Fibroblast of skin of left quadriceps (primary cell): ENCODE measurements at places on chromosomes 3 and 15.
A peak's percentile ranks its signal among the peaks of the same experiment; 100 is the strongest.

- no peak for DNase-seq
These were observed 96.0 kb downstream of the CCNL1 start for GRCh38 chr3:157063926-157064325.

- no peak for DNase-seq
These were observed 236.9 kb upstream of the HES1 start for GRCh38 chr3:193899001-193899400.

DNA sequence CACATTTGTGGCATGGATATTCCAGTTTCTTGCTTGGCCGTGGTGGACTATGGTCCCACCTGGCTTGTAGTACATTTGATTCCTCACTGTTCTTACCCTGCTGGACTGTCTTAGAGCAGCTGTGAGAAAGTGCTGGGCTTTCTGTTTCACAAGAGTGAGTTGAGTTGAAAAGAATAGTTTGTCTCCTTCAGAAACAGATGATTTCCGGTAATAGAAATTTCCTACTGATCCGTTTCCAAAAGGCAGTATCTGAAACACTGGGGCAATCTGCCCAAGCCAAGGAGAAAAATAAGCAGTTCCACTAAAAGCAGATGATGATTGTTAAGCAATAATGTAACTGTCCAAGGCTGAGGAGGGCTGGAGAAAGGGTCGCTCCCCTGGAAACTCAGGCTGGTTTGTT, 96.0 kb downstream of the SUCLG2 start:
- peak; percentile 10 for DNase-seq

- DNase-seq = no peak
These were observed 40.1 kb upstream of the GALNT15 start for GRCh38 chr3:16134173-16134928.

- no peak for DNase-seq
These were observed 483.8 kb downstream of the MECOM start for GRCh38 chr3:169179722-169180121.

GRCh38 chr15:42355291-42355690, 4.0 kb upstream of the CAPN3 start:
- DNase-seq = no peak

GRCh38 chr15:63015618-63016017, 26.9 kb upstream of the TPM1 start:
- no peak for DNase-seq

DNA sequence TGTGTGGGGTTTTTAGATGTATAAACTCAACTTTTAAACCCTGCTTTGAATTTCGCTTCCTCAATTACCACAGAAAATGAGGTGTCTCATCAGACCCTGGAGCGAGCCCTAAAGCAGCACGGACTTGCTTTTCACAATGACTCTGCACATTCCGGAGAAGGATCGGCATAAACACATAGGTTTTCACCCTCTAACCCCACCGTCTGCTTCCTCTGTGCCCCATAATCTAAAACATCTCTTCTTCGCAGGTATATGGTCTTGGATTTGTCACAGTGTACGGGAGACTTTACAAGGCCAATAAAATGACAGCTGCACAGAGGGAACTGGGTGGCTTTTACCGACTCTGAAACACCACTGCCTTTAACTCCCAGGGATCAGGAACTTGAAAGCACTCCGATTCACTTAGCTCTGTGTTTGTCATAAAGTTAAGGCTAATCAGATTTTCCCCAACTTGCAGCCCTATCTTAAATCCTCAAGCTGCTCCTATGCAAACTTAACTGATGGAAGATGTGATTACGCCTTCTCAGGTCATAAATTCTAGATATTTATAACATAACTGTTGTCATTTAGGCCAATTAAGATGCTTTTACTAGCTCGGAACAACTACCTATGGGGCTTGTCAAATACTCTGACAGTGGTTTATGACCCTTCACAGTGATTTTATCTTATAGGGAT, 133.4 kb upstream of the WNT5A start:
- no peak for DNase-seq

GRCh38 chr3:186643493-186643892, 3.3 kb downstream of the FETUB start:
- DNase-seq = no peak

GRCh38 chr15:65902373-65902772, 33.1 kb downstream of the RAB11A start:
- DNase-seq = no peak

DNA sequence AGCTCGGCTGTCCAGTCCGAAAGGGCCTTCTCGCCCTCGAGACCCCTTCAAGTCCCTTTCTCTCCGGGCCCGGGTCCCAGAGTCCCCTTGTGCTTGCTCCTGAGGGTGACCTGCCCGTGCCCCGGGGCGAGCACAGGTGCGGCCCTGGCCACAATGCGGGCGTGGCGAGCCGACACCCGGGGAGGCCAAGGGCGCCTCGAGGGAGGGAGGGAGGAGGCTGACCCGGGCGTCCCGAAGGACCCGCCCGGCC, 810 bp upstream of the MEF2A start:
- no peak for DNase-seq

DNA sequence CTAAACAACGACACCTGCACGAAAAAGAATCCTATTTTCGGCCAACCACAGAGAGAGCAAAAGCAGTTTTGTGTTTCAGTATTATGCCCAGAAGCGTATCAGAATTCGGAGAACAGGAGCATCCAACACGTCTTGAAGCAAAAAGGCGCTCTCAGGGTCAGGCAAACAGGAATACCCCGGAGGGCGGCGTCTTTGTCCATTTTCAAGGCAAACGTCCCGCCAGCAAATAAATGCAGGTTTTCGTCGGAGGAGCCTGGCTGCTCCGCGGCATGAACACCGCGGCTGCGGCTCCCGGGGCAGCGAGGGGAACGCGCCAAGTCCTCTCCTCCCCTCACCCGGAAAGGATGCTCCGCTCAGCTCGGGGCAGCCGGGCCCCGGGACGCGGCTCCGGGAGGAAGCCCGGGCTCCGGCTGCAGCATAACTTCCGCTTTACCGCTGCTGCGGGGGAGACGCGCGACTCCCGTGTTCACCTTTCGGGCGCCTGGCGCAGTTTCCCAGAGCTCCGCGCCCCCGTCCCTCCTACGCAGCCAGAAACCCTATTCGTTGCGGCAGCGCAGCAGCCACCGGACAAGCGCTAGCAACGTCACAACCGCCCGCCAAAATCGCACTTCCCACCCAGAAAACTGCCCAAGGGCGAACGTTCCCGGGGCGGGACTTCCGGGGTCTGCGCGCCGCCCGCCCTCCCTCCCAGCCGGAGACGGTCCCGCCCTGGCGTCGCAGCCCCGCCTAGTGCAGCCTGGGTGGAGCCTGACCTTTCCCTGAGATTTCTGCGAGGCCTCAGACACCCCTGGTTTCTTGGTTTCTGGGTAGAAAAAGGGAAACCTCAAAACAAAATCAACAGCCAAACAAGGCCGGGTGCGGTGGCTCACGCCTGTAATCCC, at the start of gene RNF168:
Gene RNF168, minus strand, starts transcription at position 573 of the 881 bp plus-strand sequence. CDS start 595 bp downstream, outside the sequence.
- peak; percentile 87 for DNase-seq

DNA sequence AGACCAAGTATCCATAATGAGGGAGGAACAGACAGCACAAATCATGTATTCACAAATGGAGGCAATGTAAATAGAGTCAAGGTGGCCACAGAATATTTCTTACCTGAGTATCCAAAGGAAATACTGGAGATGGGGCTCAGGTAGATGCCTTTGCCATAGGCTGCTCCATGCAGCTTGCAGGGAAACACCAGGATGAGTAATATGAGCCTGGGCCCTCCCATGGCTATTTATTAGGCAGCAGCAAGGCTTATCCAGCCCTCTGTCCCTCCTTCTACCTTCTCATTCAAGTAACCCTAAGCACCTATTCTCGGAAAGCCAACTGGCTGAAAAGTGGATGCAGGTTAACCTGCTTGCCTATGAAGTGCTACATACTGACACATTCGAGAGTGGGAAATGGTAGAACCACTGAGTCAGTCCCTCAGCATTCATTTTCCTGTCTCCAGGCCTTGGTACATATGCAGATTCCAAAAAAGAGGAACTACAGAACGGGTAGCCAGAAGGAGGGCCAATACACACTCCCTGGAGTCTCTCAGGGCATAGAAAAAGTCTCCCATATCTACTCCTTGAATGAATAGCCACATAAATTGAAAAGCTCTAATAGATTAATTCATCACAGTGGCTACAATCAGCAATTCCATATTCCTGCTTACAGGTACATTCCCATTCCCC, 18.3 kb upstream of the PKM start:
- DNase-seq = no peak

GRCh38 chr3:29429055-29429679, 148.3 kb downstream of the RBMS3 start:
- no peak for DNase-seq

- DNase-seq = no peak
These were observed 60.7 kb downstream of the CAPN7 start for GRCh38 chr3:15266510-15267376.

- DNase-seq = no peak
These were observed 730 bp upstream of the ZNF710 start for GRCh38 chr15:90000186-90001001.

DNA sequence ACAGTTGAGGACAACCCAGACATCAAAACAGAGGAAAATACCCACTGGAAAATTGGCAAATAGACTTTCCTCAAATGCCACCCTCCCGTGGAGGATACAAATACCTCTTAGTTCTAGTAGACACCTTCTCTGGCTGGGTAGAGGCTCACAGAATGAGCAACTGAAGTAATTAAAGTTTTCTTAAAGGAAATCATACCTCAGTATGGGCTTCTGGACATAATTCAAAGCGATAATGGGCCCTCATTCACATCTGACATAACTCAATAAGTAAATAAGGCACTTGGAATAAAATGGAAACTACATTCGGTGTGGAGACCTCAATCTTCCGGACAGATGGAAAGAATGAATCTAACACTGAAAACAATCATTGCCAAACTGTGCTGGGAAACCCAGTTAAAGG, 115.2 kb upstream of the PLCL2 start:
- no peak for DNase-seq

- peak; percentile 29 for DNase-seq
These were observed 941 bp downstream of the ZBED2 start for GRCh38 chr3:111594205-111594604.

DNA sequence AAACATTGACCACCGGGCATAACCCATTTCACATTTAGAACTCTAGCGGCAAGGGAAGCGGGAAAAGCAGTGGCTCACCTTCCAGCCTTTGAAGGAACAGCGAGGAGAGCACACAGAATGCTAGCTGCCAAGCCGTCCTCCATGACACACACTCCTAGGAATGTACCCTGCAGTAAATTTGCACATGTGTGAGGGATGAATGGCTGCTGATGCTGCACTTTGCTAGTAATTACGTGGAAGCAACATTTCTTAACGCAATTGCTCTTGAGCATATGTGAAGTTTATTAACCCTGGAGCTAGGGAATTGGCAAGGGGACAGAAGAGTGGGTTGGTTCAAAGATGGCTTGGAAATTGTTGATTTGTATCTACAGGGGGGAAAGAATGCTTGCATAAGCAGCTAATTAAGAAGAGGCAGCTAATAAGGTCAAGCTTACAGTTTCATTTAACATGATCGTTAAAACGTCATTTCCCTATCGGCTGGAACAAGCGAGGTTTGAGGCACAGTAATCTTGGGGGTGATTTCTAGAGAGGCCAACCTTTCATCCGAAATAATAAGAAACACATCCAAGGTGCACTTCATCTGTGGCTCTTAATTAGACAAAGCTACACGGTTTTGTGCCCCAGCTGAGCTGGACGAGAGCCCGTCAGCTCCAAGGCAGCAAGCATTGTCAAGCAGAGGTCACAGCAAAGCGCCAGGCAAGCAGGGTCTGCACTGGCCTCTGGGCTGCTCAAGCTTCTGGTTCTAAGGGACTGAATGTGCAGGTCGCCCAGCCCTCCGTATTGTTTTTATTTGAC, 123.4 kb downstream of the CHSY1 start:
- DNase-seq = peak; percentile 96

DNA sequence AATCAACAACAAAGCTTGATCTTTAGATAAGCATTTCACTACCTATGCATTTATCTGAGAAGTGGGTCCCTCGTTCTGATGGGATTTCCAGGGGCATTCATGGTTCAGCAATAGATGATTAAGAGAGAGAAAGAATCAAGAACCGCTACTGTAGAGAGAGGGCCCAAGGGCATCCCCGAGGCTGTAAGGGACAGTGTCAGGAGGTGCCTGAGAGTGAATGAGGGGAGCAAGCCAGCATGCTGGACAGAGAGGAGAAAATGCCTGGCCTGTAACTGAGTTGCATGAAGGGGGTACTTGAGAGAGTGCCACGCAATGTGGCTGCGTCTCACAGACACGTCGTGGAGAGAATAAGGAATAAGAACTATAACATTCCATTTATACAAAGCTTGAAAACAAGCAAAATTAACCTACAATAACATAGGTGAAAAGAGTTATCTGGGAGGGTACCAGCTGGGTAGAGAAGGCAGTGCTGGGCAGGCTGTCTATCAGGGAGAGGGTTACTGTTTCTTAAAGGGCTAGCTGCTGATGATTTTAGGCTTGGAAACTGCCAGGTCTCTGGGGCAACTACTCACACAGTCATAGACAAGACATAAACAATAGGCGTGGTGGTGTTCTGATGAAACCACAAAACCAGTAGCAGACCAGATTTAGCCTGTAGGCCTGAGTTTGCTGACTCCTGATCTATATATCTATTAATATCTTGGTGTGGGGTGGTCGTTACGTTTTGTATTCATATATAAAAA, 374.6 kb upstream of the CFAP20DC start:
- no peak for DNase-seq

GRCh38 chr15:69475769-69476358, 23.2 kb downstream of the RPLP1 start:
- no peak for DNase-seq

- no peak for DNase-seq
These were observed 33.2 kb downstream of the TM4SF4 start for GRCh38 chr3:149507491-149508324.

GRCh38 chr3:25658836-25659235, 5.9 kb downstream of the TOP2B start:
- DNase-seq = no peak

DNA sequence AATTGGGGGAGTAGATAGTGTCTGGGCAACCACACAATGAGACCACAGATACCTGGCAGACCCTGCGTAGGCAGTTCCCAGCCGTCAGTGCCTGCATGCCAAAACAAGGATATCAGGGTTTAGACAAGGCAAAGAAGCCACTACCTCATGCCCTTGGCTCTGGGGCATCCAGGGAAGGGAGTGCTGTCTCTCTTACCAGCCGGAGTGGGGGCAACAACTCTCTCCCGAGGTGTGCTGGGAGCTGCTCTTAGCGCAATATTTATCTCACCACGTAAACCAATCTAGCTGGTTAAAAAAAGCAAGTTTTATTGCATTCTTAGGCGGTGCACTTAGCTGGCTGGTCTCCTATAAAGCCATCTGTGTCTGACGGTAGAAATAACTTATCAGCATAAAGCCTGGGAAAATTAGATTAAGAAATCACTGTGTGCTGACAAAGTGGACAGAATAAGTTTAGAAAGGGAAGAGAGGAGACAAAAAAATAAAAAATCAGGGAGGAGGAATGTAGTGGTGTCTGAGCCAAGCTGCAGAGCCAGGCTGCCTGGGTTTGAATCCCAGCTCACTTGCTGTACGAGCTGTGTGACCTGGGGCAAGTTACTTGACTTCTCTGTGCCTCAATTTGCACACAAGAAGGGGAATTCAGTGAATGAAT, 273.2 kb downstream of the PDZRN3 start:
- DNase-seq = no peak

DNA sequence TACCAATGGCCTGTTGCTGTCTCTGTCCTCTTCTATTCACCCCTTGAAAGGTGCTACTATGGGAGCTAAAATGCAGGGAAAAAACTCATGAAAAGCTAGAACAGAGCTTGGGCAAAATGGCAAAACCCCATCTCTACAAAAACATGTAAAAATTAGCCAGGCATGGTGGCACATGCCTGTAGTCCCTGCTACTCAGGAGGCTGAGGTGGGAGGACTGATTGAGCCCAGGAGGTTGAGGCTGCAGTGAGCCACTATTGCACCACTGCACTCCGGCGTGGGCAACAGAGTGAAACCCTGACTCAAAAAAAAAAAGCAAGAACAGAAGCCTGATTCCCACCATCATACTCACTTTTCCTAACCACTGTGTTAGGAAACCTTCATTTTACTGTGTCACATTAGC, 1.9 kb downstream of the MAP4 start:
- no peak for DNase-seq
